ENCODE measurements at places on chromosomes 12 and 14. TPM values are rescaled to one million over a fixed set of nuclear protein-coding genes. Genes with fewer than 3 reads are reported as not detected.
A peak's percentile ranks its signal among the peaks of the same experiment; 100 is the strongest.

The FSCB gene
- total RNA-seq = not detected

DNA sequence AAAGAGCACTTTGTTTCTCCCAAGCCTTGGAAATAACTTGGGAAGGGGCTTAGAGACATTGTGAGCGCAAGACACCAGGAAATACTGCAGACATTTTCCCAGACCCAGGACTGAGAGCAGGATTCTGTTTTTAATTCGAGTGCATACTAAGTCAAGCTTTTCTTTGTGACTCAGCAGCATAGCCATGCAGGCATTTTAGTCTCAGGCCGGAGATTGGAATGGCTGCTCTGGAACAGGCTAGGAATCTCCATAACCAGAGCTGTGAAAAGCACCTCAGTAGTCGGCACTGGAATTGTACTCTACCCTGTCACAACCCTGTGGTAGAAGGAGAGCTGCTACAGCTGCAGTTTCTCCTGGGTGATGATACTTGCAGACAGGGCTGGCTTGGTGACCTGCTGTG is 28.9 kb upstream of the GARIN6 start:
- H3K27me3 ChIP-seq = no peaks in the 10 kb centered on the region
- H3K4me3 ChIP-seq = no peak overlapping the region
- no peaks in the 10 kb centered on the region for H3K4me1 ChIP-seq
- H3K36me3 ChIP-seq = no peaks in the 10 kb centered on the region
- DNase-seq = no peak

The DPY19L2 gene
- total RNA-seq = 6.2 TPM

GRCh38 chr14:60002819-60003492 is 83.0 kb downstream of the LRRC9 start:
- no peak overlapping the region for H3K4me3 ChIP-seq
- H3K27me3 ChIP-seq = no peaks in the 10 kb centered on the region
- no peaks in the 10 kb centered on the region for H3K4me1 ChIP-seq
- no peak for DNase-seq
- no peaks in the 10 kb centered on the region for H3K36me3 ChIP-seq
- no peak overlapping the region for H3K27ac ChIP-seq

DNA sequence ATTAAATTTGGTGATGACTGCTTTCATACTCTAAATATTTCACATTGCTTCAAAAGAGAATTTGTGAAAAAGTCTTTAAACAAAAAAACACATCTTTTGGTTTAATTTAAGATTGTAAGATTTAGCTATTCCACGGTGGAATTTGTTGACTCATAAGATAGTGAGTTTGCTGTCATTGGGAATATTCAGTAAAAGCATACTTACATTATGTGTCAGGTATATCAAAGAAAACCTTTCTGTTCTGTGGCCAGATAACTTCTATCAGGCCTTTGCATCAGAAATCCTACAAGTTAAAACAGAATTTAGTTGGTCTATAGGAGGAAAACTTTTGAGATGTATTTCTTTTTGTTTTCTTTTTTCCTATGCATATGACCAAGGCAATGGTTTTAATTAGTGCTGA is 148.8 kb upstream of the E2F7 start:
- no peak overlapping the region for H3K4me3 ChIP-seq
- H3K4me1 ChIP-seq = no peaks in the 10 kb centered on the region
- no peaks in the 10 kb centered on the region for H3K27me3 ChIP-seq
- DNase-seq = no peak
- no peaks in the 10 kb centered on the region for H3K36me3 ChIP-seq

DNA sequence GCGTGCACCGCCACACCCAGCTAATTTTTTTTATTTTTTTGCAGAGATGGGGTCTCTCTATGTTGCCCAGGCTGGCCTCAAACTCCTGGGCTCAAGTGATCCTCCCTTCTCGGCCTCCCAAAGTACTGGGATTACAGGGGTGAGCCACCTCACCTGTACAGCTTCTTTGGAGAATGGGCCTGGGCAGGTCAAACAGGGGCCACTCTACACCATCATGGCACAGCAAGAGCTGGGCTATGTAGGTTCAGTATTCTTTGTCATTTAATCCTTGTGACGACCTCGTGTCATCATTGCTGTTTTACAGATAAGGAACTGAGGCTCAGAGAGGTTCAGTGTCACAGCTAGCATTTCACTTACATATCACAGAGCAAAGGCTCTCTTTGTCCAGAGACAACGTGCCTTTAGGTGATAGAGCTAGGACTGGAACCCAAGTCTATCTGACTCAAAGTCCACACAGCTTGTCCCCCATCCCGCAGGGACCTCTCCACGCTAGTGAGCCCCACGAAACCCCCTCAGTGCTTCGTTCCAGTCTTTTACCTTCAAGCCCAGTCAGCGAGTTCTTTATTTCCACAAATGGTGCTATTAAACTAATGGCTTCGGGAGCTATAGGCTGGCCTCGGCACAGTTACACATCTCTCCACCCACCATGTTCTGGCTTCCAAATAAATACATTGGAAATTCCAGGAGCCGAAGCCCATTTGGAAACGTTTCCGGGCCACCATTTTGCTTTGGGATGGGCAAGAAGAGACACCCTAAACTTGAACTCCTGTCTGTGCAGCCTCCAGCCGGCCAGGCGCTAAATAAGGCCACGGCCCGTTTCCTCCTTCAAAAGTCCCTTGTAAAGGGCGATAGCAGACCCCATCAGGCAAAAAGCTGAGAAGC is 660 bp upstream of the MAP1LC3B2 start:
- no peak for DNase-seq
- H3K27ac ChIP-seq = peak overlapping the region; percentile 97
- H3K36me3 ChIP-seq = peaks cover 2% of the 10 kb centered on the region
- H3K4me1 ChIP-seq = peaks cover 34% of the 10 kb centered on the region
- H3K27me3 ChIP-seq = no peaks in the 10 kb centered on the region

GRCh38 chr14:33764876-33765650 is 185.8 kb downstream of the EGLN3 start:
- no peak overlapping the region for H3K27ac ChIP-seq
- no peak overlapping the region for H3K4me3 ChIP-seq
- H3K36me3 ChIP-seq = no peaks in the 10 kb centered on the region
- DNase-seq = no peak

The CLMN gene
- total RNA-seq = 0.66 TPM

GRCh38 chr12:53484686-53485575 is 14.3 kb downstream of the MAP3K12 start:
- no peak for DNase-seq
- no peak overlapping the region for H3K4me3 ChIP-seq
- H3K27me3 ChIP-seq = no peaks in the 10 kb centered on the region

DNA sequence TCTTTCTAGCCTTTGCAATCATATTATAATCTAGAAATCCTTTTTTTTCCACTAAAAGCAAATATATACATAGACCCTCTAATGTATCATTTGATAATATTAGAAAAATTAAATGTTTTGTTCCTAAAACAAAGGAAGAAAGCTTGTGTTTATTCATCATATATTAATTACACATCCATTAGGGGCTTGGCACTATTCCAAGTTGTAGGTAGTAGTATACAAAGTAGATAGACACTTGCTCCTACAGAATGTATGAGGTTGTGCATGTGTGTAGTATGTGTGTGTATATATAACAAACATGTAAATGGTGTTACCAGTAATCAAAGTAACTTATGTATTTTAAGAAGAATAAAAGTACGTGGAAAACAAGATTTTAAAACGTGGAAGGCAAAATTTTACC is 15.0 kb upstream of the KCNMB4 start:
- H3K4me3 ChIP-seq = no peak overlapping the region
- no peaks in the 10 kb centered on the region for H3K27me3 ChIP-seq
- H3K27ac ChIP-seq = no peak overlapping the region
- peaks cover 10% of the 10 kb centered on the region for H3K36me3 ChIP-seq

GRCh38 chr12:28851781-28852180 is 297.3 kb upstream of the FAR2 start:
- H3K27me3 ChIP-seq = peaks cover 4% of the 10 kb centered on the region
- H3K4me3 ChIP-seq = no peak overlapping the region
- no peak for DNase-seq
- H3K4me1 ChIP-seq = no peaks in the 10 kb centered on the region

GRCh38 chr12:33586576-33586975 is 147.0 kb upstream of the SYT10 start:
- no peaks in the 10 kb centered on the region for H3K36me3 ChIP-seq
- no peaks in the 10 kb centered on the region for H3K27me3 ChIP-seq
- no peaks in the 10 kb centered on the region for H3K4me1 ChIP-seq
- H3K27ac ChIP-seq = no peak overlapping the region
- DNase-seq = no peak
- no peak overlapping the region for H3K4me3 ChIP-seq

The RAD51AP1 gene
- total RNA-seq = 52.7 TPM

- H3K4me1 ChIP-seq = peaks cover 64% of the 10 kb centered on the region
- H3K27ac ChIP-seq = peak overlapping the region; percentile 85
- peaks cover 64% of the 10 kb centered on the region for H3K36me3 ChIP-seq
Observed at GRCh38 chr14:89367779-89368120, 49.3 kb downstream of the FOXN3 start.

DNA sequence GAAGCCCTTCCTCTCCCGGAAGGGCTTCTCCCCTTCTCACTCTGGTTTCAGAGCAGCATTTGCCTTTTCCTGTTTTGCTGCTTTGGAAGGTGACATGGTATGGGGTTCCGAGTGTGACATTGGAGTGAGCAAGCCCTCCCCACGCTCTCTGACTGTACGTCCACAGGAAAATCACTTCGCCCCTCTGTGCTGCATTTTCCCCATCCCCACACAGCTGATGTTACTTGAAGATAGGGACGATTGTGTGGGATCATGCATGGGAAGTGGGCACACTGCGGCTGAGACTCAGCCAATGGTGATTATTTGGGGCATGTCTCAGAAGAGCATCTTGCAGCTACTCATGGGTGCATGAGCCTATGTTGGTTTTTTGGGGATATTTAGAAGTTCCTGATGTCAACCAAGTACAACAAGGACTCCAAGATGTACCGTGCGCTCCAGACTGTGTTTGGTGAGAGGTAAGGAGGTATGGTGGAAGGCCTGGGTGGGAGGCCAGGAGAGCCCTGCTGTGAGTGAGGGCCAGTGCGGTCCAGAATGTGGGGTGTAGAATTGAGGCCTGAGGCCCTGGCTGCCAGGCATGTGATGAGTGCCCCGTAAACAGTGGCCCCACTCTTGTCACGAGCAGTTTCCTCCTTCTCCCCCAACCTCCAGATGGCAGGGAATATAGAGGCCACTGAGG is 15.1 kb downstream of the CYP46A1 start:
- H3K27ac ChIP-seq = no peak overlapping the region
- peaks cover 2% of the 10 kb centered on the region for H3K4me1 ChIP-seq
- H3K36me3 ChIP-seq = peaks cover 10% of the 10 kb centered on the region
- no peak for DNase-seq

The LYZ gene
- not detected for total RNA-seq

DNA sequence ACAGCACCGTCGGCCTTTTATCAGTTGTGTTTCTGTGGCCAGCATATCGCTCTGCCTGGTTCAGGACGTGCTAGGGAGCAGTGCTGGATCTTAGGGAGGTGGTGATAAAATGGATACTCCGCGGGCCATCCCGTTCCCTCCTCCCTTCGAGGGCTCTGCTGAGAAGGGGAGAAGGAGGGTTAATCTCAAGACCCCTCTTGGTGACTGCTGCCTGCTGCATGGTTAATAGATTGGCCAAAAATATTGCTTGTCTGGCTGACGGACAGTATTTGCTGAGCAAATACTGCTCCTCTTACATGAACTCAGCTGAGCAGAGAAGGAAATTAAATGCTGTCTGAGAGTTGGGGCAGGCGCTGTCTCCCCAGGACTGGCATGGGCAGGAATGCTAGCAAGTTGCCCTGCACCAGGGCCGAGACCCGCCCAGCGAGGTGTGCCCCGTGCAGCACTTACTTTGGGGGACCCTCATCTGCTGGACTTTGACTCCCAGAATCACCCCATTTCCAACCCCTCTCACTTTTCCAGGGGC is 1.2 kb downstream of the FBRSL1 start:
- H3K27ac ChIP-seq = peak overlapping the region; percentile 79
- peaks cover 52% of the 10 kb centered on the region for H3K4me1 ChIP-seq
- no peaks in the 10 kb centered on the region for H3K27me3 ChIP-seq

DNA sequence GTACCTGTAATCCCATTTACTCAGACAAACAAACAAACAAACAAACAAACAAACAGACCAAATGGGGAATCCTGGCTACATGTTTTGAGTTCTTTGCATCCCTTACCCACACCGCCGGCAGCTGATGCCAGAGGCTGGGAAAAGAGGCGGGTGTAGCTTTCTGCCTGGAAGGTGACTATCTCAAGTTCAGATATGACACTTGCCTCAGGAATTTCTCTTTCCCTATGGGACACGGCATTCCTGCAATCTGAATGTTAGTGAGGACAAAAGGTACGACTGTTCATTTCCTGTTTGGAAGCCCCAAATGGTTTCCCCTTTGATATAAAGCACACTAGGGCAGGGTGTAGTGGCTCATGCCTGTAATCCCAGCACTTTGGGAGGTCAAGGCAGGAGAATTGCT is 2.9 kb downstream of the MYL2 start:
- no peak for DNase-seq
- H3K27me3 ChIP-seq = peaks cover 6% of the 10 kb centered on the region
- H3K4me1 ChIP-seq = no peaks in the 10 kb centered on the region
- H3K27ac ChIP-seq = no peak overlapping the region

GRCh38 chr12:82955043-82955442 is 268.3 kb downstream of the TMTC2 start:
- no peaks in the 10 kb centered on the region for H3K27me3 ChIP-seq
- no peak overlapping the region for H3K27ac ChIP-seq
- no peak for DNase-seq
- no peaks in the 10 kb centered on the region for H3K4me1 ChIP-seq

GRCh38 chr12:123139926-123140675 is 10.8 kb downstream of the PITPNM2 start:
- H3K27ac ChIP-seq = peak overlapping the region; percentile 17
- no peaks in the 10 kb centered on the region for H3K27me3 ChIP-seq
- H3K4me1 ChIP-seq = peaks cover 32% of the 10 kb centered on the region
- H3K4me3 ChIP-seq = no peak overlapping the region
- H3K36me3 ChIP-seq = peaks cover 2% of the 10 kb centered on the region

DNA sequence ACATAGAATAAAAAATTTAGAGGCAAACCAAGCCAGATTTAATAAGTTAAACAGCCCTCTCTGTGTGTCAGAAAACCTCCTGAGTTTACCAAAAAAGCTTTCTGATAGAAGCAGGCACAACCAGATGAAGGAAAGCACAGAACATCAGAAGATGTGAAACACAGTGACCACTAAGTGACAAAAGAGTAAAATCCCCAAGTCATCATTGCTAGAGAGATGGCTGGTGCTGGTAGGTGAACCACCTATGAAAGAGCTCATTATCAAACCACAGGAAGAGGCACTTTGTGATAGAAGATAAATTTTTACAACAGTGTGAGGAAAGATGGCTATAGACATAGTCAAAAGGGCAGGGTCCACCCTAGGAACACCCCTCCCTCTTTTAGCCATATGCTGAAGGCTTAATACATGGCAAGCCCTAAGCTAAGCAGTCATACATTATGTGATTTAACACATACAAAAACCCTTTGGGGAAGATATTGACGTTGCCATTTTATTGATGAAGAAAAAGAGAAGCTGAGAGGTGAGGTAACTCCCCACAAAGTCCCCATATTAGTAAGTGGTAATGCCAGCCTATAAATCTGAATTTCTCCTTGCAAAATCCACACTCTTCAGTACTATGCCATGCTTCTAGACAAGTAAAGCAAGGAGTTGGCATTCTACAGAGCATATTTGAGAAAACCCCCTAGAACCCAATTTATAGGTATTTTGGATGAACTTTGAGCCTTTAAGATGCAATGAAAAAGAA is 449.9 kb downstream of the LRIG3 start:
- H3K27me3 ChIP-seq = no peaks in the 10 kb centered on the region
- no peak overlapping the region for H3K27ac ChIP-seq
- DNase-seq = no peak
- H3K36me3 ChIP-seq = no peaks in the 10 kb centered on the region

The SERPINA12 gene
- not detected for total RNA-seq

- peaks cover 28% of the 10 kb centered on the region for H3K36me3 ChIP-seq
- H3K4me1 ChIP-seq = peaks cover 7% of the 10 kb centered on the region
- DNase-seq = no peak
- no peaks in the 10 kb centered on the region for H3K27me3 ChIP-seq
- no peak overlapping the region for H3K27ac ChIP-seq
Observed at GRCh38 chr14:50659327-50659974, 8.7 kb downstream of the SAV1 start.

The SLC5A8 gene
- total RNA-seq = not detected
